Iris pigment epithelial cell (primary cell): ENCODE measurements at places on chromosomes 2 and 18.

DNA sequence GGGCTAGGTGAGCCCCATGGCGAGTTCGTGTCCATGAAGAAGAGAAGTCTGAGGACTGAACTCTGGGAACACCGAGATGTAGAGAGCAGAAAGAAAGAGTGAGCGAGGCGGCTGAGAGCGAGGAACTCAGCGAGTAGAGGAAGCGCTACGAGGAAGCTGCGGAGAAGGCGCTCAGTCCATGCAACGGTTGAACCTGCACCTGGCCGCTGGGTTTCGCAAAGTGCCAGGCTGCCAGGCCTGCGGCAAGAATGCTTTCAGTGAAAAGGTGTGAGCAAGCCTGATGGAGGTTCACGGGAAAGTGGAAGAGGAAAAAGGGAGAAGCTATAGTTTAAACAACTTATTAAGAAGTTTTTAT is 251.0 kb upstream of the TMEM200C start:
- no peak for DNase-seq

DNA sequence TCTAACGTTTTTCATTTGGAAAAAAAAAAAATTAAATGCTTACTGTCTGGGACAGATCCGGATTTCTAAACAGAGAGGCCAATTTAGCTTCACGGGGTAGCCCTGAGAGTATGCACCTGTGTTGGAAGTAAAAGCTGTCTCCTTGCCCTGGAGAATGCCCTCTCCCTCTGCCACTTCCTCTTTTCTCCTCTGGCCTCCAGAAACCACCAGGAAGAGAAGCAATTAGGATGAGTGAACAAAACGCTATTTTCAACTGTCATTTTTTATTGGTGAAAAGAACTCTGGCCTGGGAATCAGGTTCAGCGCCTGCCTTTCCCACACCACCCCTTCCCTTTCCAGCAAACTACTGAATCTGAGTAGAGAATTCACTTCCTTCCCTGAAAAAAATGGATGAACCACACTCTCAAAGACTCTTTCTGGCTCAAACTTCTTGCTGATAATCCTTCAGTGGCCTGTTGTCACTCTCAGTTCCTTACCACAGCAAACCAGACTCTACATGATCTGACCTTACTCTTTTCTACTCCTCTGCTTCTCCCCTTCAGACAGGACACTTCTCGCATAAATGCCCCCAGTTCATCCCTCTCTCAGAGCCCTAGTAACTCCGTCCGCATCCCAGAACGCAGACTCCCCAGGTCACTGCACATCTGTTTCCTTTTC is 29.8 kb downstream of the KLF7 start:
- DNase-seq = no peak

DNA sequence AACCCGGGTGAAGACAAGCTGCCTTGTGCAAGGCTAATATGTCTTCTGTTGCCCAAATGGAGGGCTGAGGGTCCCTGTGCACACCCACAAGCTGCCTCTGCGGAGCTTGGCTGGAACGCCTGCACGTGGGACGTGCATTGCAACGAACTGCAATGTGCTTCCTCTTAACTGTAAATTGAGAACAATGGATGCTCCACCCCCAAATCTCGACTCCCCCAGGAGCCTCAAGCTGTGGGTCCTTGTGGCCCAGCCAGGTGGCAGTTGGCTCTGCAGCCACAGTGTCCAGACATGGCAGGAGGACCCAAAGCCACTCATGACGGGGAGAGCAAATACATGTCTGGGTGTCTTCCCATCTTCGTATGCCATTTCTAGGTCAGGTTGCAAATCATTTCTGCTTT is 90.1 kb downstream of the TWIST2 start:
- no peak for DNase-seq

DNA sequence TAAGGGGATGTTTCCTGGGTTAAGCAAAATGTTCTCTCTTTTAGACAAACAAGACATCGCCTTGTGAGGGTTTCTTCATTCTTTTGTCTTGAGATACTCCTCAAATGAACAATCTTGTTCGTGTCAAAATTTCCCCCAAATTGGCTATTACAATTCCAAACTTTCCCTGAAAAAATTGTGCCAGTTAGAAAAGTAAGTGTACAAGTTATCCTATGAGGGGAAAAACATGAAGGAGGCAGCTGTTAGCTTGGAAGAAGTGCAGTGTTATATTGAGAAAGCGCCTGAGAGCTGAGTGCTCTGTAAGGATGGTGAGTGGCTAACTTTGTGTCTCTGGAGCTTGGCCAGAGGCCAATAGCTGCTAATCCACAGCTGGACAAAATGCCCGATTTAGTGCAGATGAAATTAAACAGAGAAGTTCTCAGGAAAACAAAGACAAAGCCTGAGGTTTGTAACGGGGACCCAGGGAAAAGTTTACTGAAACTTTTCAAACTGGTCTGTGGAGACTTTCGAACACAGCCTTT is 14.1 kb upstream of the PLEKHH2 start:
- no peak for DNase-seq

- no peak for DNase-seq
Measured at GRCh38 chr18:29153091-29153490, 976.2 kb upstream of the CDH2 start.

DNA sequence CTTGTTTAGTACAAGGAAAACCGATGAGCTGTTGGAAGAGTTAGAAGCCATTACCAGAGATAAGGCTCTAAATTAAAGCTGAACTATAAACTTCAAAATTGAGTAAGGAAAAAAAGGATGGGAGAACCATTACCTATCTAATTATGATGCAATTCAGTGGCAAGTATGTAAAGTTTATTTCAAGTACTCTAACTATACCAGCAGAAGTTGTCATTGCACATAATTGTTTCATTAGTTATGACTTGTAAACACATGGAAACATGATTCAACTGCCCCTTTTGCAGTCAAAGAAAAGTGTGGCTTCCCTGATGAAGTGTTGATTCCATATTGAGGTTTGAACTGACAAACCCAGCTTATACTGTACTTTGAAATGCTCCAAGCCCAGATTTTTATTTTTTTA is 324.1 kb upstream of the KCNJ3 start:
- no peak for DNase-seq

DNA sequence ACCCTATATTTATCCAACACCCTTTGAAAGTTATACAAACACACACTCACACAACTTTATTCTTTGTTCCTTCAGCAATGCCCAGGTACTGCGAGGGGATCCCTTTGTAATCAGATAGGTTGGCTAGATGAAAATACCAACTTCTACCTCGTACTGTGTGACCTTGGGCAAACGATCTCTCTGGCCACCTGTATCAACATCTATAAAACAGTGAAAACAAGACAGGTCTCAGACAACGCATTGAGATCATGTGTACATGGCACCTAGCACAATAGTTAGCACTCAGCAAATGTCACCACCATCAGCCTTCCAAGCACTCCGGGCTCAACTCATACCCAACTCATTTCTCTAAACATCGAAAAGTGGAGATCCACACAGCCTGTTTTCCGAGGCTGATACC is 118.4 kb upstream of the PPP1CB start:
- no peak for DNase-seq

DNA sequence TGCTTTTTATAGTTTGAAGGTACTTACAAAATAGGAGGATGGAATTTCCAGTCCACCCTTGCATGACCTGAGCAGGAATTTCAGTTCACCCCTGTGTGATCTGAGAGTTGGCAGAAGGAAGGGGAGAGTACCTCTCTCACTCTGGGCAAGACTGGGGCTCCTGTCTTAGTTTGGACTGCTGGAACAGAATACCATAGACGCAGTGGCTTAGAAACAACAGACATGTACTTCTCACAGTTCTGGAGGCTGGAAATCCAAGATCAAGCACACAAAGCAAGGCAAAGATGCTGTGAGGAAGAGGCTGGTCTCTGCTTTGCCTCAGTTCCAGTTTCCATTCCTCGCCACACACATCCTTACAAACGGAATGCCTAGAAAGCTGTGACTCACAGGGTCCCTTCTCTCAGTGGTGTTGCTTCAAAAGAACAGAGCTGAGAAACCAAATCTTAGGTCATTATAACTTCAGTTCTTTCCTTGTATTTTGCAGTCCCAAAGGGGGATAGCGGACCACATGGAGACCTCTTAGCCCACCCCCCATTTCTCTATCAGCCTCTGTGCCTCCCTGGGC is 108.8 kb upstream of the HAAO start:
- DNase-seq = peak; percentile 78

- DNase-seq = no peak
Measured at GRCh38 chr2:112601754-112602153, 17.3 kb downstream of the CHCHD5 start.

GRCh38 chr2:99380376-99381010 is 43.3 kb downstream of the EIF5B start:
- no peak for DNase-seq

GRCh38 chr2:232545511-232546375 is 4.6 kb downstream of the TIGD1 start:
- DNase-seq = no peak

- no peak for DNase-seq
Measured at GRCh38 chr18:78522507-78522906, 457.1 kb upstream of the SALL3 start.

DNA sequence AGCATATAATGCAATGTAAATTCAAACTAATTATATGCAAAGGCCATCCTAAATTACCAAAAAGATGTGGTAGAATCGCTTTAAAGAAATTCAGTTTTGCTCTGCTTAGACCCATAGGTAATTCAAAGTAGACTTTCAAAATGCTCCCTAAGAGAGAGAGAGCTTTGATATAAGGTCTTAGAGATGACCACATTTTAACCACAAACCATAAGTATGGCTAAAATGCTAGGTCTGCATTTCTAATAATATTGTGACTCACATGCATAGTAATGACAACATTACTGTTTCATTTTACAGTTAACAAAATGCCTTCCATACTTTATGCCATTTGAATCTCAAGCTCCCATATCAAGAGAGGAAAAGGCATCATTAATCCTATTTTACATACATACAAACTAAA is 144.5 kb downstream of the RAD51AP2 start:
- DNase-seq = peak; percentile 66

DNA sequence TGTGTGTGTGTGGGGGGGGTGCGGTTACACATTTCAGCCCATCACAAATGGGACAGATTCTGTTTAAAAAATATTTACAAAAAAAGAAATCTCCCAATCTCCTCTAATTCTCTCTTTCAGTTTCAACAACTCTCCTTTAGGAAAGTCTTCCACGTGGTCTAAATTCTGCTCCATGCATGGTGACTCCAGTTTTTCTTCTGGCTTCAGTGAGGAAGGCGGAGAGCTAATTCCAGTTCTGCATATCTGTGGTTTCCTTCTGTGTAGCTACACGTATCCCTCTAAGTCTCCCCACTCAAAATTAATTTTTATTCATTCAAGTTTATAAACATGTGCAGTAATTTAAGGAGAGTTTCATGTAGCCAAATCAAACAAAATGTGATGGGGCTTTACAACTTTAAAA is 111.6 kb downstream of the SLC4A3 start:
- peak; percentile 18 for DNase-seq

- peak; percentile 67 for DNase-seq
Measured at GRCh38 chr2:128557831-128558241, 239.2 kb upstream of the HS6ST1 start.

DNA sequence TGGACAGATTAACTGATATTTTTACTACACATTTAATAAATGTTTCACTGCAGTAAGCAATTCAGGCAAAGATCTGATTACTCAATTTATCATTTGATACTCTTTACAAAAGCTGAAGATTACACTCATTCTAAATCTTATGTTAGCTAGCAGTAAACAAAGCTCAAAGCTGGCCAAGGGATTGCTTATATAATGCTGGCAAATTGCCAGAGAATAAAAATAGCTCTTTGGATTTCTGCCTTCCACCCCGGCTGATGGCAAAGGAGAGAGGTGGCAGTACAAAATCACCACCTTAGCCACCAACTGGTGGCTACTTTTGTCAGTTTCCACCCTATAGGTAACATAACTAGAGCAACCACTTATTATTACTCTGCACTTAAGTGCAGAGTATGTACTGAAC is 320.5 kb downstream of the FSIP2 start:
- DNase-seq = peak; percentile 11

DNA sequence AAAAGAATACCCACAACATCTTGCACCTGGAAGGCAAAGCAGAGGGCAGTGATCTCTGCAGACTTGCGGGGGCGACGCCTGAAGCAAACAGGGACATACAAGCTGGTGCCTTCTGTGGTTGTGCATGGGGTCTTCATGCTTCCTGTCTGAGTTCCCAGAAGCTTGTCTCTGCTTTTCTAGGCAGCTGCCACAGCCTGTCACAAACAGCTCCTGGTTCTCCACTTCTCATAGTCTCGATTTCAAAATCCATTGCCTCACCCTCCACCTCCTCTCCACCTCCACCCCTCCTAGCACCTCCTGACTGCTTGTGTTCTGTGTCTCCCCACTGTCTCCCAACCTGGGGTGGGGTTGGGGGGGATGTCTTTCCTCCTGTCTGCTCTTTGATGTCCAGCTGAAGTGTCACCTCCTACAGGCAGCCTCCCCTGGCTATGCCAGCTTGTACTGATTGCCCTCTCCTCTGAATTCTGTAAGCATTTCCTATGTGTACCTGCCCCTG is 1.7 kb upstream of the PROC start:
- DNase-seq = no peak

GRCh38 chr18:79353267-79353666 is 42.5 kb upstream of the NFATC1 start:
- DNase-seq = peak; percentile 38

GRCh38 chr2:190888449-190888848 is 7.8 kb downstream of the GLS start:
- DNase-seq = no peak

DNA sequence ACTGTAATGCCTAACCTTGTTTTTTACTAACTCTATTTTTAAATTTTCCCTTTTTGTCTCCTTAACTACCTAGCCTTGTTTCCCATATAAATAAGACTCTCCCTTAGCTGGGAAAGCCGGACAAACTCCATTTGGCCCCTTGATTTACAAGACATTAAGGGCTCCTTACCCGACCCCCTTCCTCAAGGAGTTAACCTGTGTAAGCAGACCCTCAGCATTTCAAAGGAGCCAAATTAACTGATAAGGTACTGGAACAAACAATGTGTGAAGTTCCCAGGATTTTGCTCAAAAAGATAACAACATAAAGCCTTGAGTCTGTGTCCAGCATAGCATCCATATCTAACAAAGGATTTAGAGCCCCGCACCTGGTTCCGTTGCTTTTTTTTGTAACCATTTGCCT is 59.6 kb upstream of the C2orf15 start:
- no peak for DNase-seq

DNA sequence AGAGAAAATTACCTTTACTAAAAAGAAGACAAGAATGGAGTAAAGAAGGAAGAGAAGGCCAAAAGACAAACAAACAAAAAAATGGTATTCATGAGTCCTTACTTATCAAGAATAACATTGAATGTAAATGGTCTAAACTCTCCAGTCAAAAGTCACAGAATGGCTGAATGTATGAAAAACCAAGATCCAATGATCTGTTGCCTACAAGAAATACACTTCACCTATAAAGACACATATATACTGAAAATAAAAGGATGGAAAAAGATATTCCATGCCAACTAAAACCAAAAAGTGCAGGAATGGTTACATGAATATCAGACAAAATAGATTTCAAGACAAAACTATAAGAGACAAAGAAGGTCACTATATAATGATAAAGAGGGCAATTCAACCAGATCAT is 65.0 kb upstream of the ASXL3 start:
- no peak for DNase-seq
